ENCODE measurements at places on chromosomes 13 and 19. TPM values are rescaled to one million over a fixed set of nuclear protein-coding genes. Genes with fewer than 3 reads are reported as not detected.

Gene OR10H4
- total RNA-seq, result not detected

Gene LIPE
- total RNA-seq, result 22.7 TPM

Gene RASIP1
- total RNA-seq, result 0.20 TPM

GRCh38 chr13:32883474-32883873 lies 132.7 kb upstream of the KL start:
- no peak for DNase-seq
- no peak overlapping the region for H3K4me3 ChIP-seq
- H3K36me3 ChIP-seq, result no peaks in the 10 kb centered on the region
- H3K4me1 ChIP-seq, result no peaks in the 10 kb centered on the region
- no peak overlapping the region for H3K27ac ChIP-seq

- H3K27me3 ChIP-seq, result no peaks in the 10 kb centered on the region
- H3K4me3 ChIP-seq, result no peak overlapping the region
- no peaks in the 10 kb centered on the region for H3K36me3 ChIP-seq
- no peak for DNase-seq
These were observed 59.8 kb upstream of the MEDAG start for GRCh38 chr13:30846311-30846710.

DNA sequence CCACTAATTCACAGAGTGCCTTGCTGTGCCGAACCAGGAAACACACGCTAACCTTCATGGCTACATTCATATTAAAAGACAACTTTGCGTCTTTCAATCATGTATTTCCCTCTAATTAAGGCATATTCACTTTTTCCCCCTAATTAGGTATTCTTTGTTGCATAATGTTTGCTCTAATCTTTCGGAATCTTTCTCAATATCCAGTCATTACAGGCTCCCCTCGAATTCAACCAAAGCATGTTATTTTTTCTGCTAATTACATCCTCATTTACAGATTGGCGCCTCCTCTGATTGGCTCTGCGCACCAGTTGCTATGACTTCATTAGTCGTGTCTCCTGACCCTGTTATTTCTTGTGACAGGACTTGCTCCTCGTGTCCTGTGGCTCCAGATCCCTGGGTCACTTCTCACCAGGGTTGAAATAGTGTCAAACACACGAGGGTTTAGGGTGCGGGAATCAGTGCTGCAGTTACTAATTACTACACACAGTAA lies 226.7 kb upstream of the TSHZ3 start:
- H3K4me1 ChIP-seq, result no peaks in the 10 kb centered on the region
- H3K27me3 ChIP-seq, result no peaks in the 10 kb centered on the region
- H3K36me3 ChIP-seq, result no peaks in the 10 kb centered on the region
- H3K27ac ChIP-seq, result no peak overlapping the region
- no peak for DNase-seq

DNA sequence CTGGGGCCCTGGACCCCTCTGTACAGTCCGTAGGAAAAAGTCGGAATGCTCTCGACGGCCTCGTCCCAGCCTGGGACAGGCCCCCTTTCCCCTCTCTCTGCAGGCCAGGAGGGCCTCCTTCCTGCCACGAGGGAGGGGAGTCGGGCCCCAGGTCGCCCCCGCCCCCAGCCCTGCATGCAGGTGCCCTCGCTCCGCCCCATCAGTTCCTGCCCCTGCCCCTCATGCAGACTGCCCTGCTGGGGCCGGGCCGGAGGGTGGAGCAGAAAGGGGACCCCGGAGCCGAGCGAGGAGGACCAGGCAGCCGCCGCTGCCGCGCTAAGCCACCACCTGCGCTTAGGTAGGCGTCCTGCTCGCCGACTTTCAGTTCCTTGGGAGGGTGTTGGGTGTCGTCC lies 7.3 kb downstream of the LYL1 start:
- H3K27ac ChIP-seq, result no peak overlapping the region
- H3K4me1 ChIP-seq, result peaks cover 45% of the 10 kb centered on the region
- H3K4me3 ChIP-seq, result no peak overlapping the region
- peaks cover 17% of the 10 kb centered on the region for H3K27me3 ChIP-seq
- no peaks in the 10 kb centered on the region for H3K36me3 ChIP-seq
- DNase-seq, result no peak

- no peak for DNase-seq
- no peaks in the 10 kb centered on the region for H3K36me3 ChIP-seq
- no peaks in the 10 kb centered on the region for H3K27me3 ChIP-seq
These were observed 74.6 kb downstream of the B3GLCT start for GRCh38 chr13:31274390-31274789.

DNA sequence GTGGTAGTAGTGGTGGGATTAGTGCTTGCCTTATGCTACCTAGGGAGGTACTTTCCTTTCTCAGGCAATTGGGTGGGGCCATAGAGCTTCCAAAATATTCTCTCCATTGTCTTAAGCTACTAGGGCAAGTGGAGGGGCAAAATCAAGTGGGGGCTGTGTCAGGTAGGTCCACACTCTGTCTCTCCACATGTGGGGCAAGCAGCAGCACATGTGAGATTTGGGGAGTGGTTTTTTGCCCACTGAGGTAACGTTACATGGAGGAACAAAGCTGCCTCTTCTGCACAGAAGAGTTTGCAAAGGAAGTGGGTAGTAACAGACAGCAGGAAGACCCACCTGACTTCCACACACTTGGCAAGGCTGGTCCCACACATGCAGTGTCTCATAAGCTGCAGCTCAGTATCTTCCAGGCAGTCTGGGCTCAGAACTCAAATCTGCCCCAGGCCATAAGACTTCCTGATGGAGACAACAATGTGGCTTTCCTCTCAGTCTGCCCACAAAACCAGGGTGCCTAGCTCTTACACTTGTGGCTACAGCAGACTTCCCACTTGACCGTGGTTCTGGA lies 1581.5 kb upstream of the PCDH20 start:
- no peaks in the 10 kb centered on the region for H3K4me1 ChIP-seq
- H3K27me3 ChIP-seq, result no peaks in the 10 kb centered on the region
- no peak for DNase-seq
- no peak overlapping the region for H3K4me3 ChIP-seq

DNA sequence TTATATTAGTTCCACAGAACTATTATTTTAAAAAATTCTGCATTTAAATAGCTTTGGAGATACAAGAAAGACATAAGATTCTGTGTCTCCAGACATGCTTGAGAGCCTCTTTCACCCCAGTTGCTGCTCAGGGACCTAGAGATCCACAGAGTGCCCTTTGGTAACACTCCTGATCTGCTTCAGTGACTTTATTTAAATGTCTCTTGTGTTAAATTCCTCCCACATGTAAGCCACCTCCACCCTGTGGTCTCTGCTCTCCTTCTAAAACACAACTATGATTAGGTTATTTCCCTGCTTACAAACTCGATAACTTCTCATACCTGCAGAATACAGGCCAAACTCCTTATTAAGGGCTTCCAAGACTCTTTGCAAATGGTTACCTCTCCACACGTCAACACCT lies 141.0 kb downstream of the RFC3 start:
- H3K36me3 ChIP-seq, result no peaks in the 10 kb centered on the region
- H3K27me3 ChIP-seq, result no peaks in the 10 kb centered on the region
- H3K27ac ChIP-seq, result no peak overlapping the region

DNA sequence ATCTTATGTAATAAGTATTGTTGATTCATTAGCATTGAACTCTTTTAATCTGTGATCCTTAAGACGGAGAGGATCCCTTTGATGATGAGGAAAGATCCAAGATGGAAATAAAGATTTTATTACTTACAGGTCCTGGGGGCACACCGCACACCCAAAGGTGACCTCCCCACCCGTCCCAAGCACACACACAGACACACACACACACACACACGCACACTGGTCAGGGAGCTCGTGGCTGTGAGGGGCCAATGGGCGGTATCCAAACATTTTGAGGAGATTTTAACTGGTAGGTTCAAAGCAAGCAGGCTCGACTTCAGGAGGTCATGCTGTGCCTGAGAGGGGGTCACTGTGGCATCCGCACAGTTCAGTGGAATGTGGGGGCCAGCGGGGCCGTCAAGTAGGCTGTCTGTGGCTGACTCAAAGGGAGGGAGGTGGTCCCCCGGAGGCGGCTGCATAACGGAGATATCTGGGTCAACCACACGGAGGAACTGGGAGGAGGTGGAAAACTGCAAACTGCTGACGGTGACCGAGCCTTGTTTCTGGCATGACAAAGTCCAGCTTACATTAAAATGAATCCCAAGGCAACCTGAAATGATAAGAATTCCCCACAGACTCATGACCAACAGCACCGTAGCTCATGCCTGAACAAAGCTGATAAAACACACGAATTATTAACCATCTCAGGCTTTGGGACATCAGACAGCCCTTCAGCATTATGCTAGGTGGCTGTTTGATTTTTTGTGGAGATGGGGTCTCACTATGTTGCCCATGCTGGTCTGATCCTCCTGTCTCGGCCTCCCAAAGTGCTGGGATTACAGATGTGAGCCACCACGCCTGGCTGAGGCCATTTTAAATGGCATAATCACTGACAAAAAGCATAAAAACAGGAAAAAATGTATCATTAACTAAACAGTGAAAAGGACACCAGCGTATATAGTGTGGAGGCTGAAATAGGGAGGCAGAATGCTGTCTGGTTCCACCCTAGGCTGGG lies 20.9 kb upstream of the SIGLEC11 start:
- H3K4me1 ChIP-seq, result no peaks in the 10 kb centered on the region
- H3K36me3 ChIP-seq, result peaks cover 13% of the 10 kb centered on the region
- no peaks in the 10 kb centered on the region for H3K27me3 ChIP-seq
- H3K27ac ChIP-seq, result no peak overlapping the region
- no peak for DNase-seq
- no peak overlapping the region for H3K4me3 ChIP-seq

- no peaks in the 10 kb centered on the region for H3K36me3 ChIP-seq
- no peaks in the 10 kb centered on the region for H3K27me3 ChIP-seq
- no peak overlapping the region for H3K4me3 ChIP-seq
- H3K27ac ChIP-seq, result no peak overlapping the region
- H3K4me1 ChIP-seq, result no peaks in the 10 kb centered on the region
- no peak for DNase-seq
These were observed 21.5 kb upstream of the MEDAG start for GRCh38 chr13:30884543-30884942.

GRCh38 chr13:101178406-101178805 lies 237.9 kb downstream of the NALCN start:
- H3K36me3 ChIP-seq, result no peaks in the 10 kb centered on the region
- no peak overlapping the region for H3K4me3 ChIP-seq
- no peak for DNase-seq
- H3K4me1 ChIP-seq, result no peaks in the 10 kb centered on the region
- no peak overlapping the region for H3K27ac ChIP-seq

DNA sequence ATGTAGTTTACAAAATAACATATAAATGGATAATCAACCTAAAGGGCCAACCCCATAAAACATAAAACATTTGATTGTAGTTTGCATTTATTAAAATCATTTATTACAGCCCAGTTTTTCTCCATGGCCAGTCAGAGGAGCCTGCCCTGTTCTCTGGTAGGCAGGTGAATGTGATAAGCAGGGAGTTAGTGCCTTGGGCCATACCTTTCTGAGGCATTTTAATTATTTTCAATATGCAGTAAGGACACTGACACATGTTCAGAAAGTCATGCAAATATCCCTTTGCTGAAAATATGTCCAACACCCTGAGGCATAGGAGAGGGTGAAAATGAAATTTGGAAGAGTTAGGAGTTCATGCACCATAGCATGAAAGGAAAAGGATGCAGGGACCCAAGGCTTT lies 242.6 kb upstream of the EDNRB start:
- DNase-seq, result no peak
- no peak overlapping the region for H3K27ac ChIP-seq
- no peaks in the 10 kb centered on the region for H3K36me3 ChIP-seq

DNA sequence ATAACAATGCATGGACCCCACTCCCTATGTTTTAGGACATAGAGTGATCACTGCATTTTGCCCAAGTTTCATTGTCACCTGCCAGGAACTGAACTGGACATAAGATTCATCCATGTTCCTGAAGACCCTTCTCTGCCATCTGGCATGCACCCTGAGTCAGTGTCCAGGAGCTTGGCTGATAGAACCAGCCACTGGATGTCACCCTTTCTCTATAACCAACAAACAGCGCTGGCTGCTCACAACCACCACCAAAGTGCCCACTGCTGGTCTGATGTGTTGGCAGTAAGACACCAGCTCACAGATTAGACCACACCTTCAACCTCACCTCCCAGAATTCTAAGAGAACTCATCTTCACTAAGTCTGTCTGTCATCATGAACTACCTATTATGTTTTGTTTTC lies 333.4 kb downstream of the ITGBL1 start:
- DNase-seq, result no peak
- H3K27me3 ChIP-seq, result peaks cover 3% of the 10 kb centered on the region
- H3K4me3 ChIP-seq, result no peak overlapping the region
- no peak overlapping the region for H3K27ac ChIP-seq
